CD4-positive, alpha-beta T cell (primary cell): ENCODE measurements at places on chromosomes 5 and 9. TPM values are rescaled to one million over a fixed set of nuclear protein-coding genes. Genes with fewer than 3 reads are reported as not detected.

DNA sequence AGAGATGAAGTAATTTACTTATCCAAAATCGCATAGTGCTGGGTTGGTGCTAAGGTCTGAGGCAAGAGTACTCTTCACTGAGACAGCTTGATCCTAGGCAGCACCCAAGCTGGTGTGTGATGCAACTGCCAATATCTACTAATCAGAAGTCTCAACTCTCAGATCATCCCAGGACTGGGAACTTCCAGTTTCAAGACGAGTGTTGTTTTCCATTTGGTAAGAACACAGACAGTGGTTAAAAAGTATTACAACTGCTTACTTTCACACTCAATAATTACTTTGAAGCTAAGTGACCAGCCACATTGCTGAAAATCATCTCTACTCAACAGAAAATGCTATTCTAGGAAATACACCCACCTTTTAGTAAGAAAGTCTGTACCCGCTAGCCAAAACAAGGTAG, 45.3 kb downstream of the FBXW11 start:
- DNase-seq, result no peak

- no peak for DNase-seq
Measured at GRCh38 chr9:18890372-18890771, 142.6 kb downstream of the SAXO1 start.

DNA sequence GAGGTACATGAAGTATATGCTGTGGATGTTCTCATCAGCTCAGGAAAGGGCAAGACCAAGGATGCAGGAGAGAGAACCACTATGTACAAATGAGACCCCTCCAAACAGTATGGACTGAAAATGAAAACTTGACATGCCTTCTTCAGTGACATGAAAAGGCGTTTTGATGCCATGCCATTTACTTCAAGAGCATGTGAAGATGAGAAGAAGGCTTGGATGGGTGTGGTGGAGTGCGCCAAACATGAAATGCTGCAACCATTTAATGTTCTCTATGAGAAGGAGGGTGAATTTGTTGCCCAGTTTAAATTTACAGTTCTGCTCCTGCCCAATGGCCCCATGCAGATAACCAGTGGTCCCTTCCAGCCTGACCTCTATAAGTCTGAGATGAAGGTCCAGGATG, 47.7 kb downstream of the SEMA4D start:
- no peak for DNase-seq

The ARHGEF37 gene
- total RNA-seq, result not detected

DNA sequence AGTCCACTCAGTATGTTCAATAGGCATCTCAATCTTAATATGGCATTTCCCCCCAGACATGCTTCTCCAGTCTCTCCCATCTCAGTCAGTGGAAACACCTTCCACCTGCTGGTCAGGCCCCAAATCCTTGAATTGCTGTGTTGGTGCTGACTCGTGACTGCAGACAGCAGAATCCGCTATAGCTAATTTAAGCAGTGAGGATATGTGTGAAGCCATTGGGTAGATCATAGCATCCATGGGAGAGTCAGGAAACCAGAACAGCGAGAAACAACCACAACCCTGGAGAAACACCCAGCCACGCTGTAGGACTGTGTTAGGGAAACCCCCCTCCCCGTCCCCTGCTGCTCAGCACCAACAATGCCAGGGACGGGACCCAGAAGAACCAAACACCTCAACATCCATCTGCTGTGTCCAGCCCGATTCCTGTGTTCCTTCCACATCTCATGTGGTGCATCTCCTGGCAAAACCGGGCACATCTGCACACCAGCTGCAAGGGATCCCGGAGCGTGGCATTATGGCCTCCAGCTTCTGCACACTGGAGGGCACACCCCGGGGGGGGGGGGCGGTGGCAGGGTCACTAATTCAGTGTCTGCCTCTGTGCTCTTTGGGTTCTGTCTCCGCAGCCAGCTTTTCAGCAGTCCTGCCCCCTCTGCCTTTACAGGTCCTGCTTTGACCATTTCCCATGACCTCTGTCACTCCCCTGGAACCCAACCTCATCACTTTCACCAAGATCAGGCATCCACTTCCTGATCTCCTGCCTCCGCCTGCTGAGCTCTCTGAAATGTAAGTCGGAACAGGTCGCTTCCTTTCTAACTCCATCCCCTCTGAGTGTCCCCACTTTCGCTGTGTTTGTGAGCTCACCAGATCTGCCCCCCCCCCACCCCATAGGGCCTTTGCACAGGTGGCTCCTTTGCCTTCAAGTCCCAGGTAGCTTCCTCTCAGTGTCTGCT, 2.4 kb upstream of the PLEKHG4B start:
- DNase-seq, result no peak

DNA sequence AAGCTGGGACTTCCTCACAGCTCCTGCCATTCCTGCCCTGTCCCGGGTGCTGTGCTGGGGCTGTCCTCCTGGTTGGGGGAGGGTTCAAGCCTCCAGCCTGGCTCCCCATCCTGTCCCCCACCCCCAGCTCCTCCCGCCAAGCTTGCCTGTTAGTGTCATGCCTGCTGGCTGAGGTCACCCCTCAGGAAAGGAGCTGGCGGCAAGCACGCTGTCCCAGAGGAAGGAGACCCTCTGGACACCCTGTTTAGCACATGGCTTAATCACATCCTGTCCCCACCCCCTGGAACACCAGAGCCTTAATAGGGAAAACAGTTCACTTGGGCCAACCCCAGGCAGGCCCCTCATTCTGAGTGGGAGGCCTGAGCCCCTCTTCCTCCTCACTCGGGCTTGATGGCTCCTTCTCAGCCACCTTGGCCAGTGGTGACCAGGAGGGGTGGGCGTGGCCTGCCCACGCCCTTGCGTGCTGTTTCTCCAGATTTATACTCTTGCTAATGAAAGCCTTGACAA, 9.2 kb upstream of the PHYHD1 start:
- no peak for DNase-seq

GRCh38 chr9:114382699-114383520, 4.9 kb downstream of the AKNA start:
- no peak for DNase-seq

GRCh38 chr5:139689631-139690063, 41.5 kb downstream of the CXXC5 start:
- no peak for DNase-seq
